ENCODE measurements at places on chromosomes 12 and 14. TPM values are rescaled to one million over a fixed set of nuclear protein-coding genes. Genes with fewer than 3 reads are reported as not detected.

Gene LRIG3
- total RNA-seq: 82.3 TPM

Gene EXOC3L4
- 0.50 TPM for total RNA-seq

Gene PIANP
- total RNA-seq: 2.0 TPM

Gene ALG10B
- total RNA-seq: 15.0 TPM

Gene MYO1H
- total RNA-seq: 0.28 TPM

Gene SMAGP
- 5.1 TPM for total RNA-seq

Gene CDK4
- 62.9 TPM for total RNA-seq

Gene ALG10
- total RNA-seq: 24.1 TPM

Gene CISTR
- not detected for total RNA-seq

Gene JAG2
- total RNA-seq: 18.0 TPM

Gene EML5
- 7.9 TPM for total RNA-seq

Gene NOXRED1
- 0.50 TPM for total RNA-seq

Gene C3AR1
- total RNA-seq: 6.0 TPM

Gene PZP
- total RNA-seq: 0.39 TPM

Gene ERP27
- total RNA-seq: 0.22 TPM

Gene HEATR5A
- total RNA-seq: 74.2 TPM

Gene EEA1
- total RNA-seq: 21.5 TPM

Gene POTEM
- not detected for total RNA-seq

Gene TRIM9
- total RNA-seq: 28.9 TPM

Gene KLHL33
- total RNA-seq: 2.1 TPM

Gene GEMIN2
- 38.8 TPM for total RNA-seq

Gene TMX1
- 45.4 TPM for total RNA-seq

Gene CDKL1
- 15.3 TPM for total RNA-seq

Gene AQP2
- not detected for total RNA-seq

Gene NFYB
- total RNA-seq: 28.2 TPM

Gene TAS2R31
- 18.3 TPM for total RNA-seq

Gene FAIM2
- total RNA-seq: 72.6 TPM

Gene LDHB
- total RNA-seq: 648 TPM

Gene SIX1
- 44.8 TPM for total RNA-seq

Gene RTN1
- total RNA-seq: 672 TPM

Gene COCH
- total RNA-seq: 17.1 TPM

Gene TMEM132C
- 32.3 TPM for total RNA-seq

Gene LRRK2
- 43.5 TPM for total RNA-seq

Gene KLRF1
- 0.22 TPM for total RNA-seq

Gene FSCB
- total RNA-seq: 0.11 TPM

Gene TAS2R19
- total RNA-seq: 6.3 TPM

Gene TMEM119
- total RNA-seq: 12.1 TPM

Gene KLRC3
- 6.7 TPM for total RNA-seq

Gene GCH1
- 4.6 TPM for total RNA-seq

Gene EDDM3A
- total RNA-seq: not detected

Gene KRT3
- 0.10 TPM for total RNA-seq

Gene RERGL
- total RNA-seq: 3.0 TPM

Gene PIWIL1
- 1.3 TPM for total RNA-seq

Gene SERPINA1
- 5.9 TPM for total RNA-seq

Gene TMEM253
- 0.50 TPM for total RNA-seq

Gene GAS2L3
- 121 TPM for total RNA-seq

Gene TUBA1B
- total RNA-seq: 1,390 TPM

Gene RNU4-1
- total RNA-seq: 872 TPM

Gene NTS
- total RNA-seq: 5.2 TPM

Gene TAS2R7
- not detected for total RNA-seq

Gene NAP1L1
- total RNA-seq: 301 TPM

Gene IKZF4
- 5.2 TPM for total RNA-seq

Gene ANKRD33
- 0.17 TPM for total RNA-seq

Data from spinal cord (tissue), 10 donors.